ENCODE measurements at places on chromosomes 11 and 22.

GRCh38 chr22:29744902-29745301, 21.9 kb downstream of the ZMAT5 start:
- DNase-seq: no peak

GRCh38 chr11:44789496-44789895, 62.7 kb downstream of the TSPAN18 start:
- DNase-seq: no peak

- DNase-seq: no peak
Measured at GRCh38 chr11:66190786-66191185, 77.7 kb upstream of the RAB1B start.

DNA sequence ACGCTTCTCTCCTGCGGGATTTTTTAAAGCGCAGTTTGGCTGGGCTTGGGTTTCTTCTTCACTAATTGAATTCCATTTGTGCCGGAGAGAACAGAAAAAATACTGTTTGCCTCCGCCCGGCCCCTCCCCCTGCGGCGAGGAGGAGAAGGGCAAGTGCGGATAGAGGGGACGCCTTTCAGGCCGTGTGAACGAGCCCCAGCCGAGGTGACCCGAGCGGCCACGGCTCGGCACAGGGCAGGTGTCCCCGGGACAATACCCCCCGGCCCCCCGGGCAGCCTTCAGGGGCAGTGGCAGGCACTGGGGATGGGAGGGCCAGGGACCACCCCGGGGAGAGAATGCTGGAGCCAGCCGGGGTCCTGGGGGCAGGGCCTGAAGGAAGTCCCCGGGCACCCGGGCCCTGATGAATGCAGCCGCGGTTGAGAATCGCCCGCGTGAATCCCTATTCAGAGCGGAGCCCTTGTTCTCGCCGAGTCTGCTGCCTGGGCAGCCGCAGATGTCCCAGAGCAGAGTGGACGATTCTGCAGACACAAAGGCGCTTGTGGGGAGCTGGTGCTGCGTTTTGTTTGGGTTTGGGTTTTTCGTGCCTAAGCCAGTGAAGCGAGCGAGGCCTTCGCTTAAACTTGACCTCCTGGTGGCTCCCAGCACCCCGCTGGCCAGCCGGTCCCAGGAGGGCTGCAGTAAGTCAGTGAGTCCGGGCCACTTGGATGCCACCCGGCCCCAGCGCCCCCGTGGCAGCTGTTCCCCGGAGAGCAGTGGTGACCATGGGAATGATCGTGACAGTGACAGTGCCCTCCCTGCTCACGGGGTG, 96.0 kb downstream of the WNT7B start:
- DNase-seq: no peak

- DNase-seq: no peak
Measured at GRCh38 chr22:30607300-30607930, 441 bp downstream of the TCN2 start.
